ENCODE measurements at places on chromosomes 4 and X.

DNA sequence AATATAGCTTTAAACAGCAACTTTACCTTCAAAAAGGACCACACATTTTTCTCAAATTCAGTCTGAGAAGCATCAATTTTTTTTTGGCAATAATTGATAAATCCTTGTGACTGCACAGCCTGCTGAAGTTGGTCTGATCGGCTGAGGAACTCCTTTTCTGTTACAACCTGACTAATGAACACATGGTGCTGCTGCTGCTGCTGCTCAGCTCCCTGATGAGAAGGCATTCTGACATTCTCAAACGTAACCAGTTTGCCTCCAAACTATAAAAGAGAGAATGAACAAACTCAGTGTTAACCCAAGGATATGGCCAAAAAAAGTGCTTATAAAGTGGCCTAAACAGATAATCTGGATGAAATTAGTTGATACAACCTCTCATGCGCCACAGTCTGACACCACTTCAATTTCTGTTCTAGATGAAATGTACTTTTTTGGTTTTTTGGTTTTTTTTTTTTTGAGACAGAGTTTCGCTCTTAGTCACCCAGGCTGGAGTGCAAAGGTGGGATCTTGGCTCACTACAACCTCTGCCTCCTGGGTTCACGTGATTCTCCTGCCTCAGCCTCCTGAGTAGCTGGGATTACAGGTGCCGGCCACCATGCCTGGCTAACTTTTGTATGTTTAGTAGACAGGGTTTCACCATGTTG lies 26.5 kb downstream of the SEC31A start:
- no peak for DNase-seq

DNA sequence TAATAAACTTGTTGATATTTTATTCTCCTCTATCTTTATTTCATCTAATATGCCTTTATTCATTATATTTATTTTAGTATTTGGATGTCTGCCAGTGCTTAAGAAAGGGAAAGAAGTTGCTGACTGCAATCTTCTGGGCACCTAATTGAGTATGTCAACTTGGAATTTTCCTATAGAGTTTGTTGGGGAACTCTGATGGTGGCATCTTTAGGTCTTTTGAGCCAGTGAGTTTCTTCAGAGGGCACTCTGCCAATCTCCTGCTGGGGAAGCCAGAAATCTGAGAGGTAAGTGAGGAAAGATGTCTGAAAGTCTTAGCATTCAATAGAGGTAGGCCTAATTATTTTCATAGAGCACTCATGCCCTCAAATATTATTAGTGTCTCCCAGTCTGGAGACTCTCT lies 475.0 kb downstream of the GABRG1 start:
- DNase-seq = no peak

DNA sequence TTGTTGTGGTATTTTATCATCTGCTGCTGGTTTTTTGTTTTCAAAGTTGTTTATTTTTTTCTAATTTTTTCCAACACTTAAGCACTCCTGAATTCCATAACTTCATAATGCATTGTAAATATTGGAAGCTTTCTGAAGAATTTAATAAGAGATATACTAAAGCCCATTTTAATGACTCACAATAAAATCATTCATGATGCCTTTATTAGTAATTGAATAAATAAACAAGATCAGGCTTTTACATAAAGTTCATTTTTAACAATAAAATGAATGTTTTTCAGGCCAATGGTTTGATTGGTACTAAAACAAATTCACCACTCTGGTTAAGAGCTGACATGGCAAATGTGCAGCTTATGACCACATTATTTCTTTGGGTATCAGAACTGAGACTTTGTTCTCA lies 408.2 kb upstream of the SMIM31 start:
- no peak for DNase-seq

GRCh38 chr4:66568001-66568400 lies 897.7 kb upstream of the EPHA5 start:
- DNase-seq = no peak

- no peak for DNase-seq
These were observed 186.7 kb downstream of the UNC5C start for GRCh38 chr4:95362066-95362465.

GRCh38 chrX:46446727-46447378 lies 98.4 kb downstream of the ZNF674 start:
- DNase-seq = peak; percentile 92

- peak; percentile 61 for DNase-seq
These were observed 32.7 kb upstream of the AMBN start for GRCh38 chr4:70559211-70559830.

DNA sequence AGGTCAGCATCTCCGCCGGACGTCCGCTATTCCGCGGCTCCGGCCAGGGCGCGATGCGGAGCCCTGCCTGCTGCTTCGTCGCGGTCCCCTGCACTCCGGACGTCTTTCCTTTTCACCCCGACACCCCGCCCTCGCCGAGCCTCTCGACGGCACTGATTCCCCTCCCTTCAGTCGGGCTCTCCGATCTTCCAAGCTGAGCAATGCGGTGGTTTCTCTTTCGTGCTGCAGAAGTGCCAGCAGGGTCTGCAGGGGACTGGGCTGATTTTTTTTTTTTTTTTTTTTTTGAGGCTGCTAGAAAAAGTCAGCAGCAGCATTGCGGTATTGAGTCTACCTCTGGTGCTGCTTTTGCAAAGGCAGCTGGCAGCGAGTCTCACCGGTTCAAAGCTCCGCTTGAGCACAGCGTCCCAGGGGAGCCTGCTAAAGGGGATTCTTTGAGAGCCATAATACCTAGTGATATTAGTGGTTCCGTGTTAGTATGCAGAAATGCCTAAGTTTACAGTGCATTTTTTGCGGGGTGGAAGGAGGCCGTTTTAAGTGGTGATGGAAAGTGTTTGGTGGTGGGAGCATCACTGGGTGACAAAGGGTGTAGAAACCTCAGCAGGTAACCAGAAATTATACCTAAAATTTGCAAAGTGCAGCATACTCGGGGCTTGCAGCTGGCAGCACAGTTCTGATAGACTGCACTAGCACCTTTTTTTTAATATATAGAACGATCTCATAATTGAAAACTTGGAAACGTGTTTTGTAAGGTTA lies 969 bp downstream of the STIM2 start:
- DNase-seq = peak; percentile 73

- no peak for DNase-seq
These were observed 857.5 kb upstream of the FTHL17 start for GRCh38 chrX:31929366-31929765.

DNA sequence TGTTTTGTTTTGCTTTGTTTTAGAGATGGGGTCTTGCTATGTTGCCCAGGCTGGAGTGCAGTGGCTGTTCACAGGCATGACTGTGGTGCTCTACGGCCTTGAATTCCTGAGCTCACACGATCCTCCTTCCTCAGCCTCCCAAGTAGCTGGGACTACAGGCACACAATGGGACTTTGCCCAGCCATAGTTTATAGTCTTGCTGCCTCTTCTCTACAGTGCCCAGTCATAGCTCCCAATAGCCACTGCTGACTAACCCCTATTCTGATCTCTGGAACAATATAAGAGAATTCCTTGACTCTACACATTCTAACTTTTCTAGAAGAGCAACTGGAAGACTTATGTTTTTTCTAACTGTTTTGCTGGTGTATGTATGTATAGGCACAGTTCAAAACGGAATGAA lies 319.2 kb downstream of the PCDH7 start:
- no peak for DNase-seq

DNA sequence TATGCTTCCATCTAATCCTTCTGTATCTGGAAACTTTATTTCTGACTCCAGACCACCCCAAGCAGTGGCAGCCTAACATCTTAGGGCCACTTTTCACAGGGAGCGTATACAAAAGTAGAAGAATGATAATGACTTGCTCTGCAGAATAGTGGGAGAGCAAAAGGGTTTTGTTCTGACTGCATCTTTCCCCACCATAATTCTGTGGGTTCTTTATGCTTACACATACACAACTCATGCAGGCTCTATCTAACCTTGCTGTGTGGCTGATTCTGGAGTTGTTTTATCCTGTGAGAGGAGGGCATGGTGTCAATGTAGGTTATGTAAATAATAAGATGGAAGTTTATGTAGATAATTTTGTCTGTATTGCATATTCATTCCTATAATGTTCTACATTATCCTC lies 42.4 kb upstream of the NDNF start:
- DNase-seq = no peak

DNA sequence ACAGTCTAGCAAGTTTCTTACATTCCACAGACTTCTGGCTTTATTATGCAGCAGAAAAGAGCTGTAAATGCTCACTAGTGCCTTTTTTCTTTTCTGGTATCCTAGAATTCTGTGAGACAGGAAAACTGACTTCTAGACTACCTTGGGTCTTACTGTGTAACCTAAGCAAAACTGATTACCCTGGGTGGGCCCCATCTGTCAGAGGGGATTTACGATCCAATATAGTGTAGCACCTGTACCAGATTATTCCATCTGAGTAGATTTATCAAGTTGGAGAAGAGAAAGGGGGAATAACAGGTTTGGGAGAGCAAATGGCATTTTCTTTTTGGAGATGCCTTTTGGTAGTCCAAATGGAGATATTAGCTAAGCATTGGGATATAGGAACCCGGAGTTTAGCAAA lies 46.7 kb downstream of the FSTL5 start:
- no peak for DNase-seq

DNA sequence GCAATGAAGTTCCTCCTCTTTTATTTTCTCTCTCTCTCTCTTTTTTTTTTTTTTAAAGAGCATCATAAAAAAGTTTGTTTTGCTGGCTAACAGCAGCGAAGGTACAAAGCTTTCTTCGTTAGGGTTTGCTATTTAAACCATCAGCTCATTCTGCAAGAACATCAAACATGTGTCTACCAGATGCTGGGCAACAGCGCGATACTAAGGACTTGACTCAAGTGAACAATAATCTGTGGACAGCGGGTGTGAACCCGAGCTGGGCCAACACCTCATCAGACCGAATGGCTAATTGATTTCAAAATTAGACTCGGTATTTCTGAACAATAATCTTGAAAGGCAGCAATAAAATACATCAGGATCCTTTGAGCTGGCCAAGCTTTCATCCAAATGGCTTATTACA lies 246.4 kb downstream of the FBXO8 start:
- DNase-seq = no peak

GRCh38 chr4:119897260-119897659 lies 169.4 kb downstream of the MAD2L1 start:
- no peak for DNase-seq

- DNase-seq = no peak
These were observed 126.7 kb upstream of the AMOT start for GRCh38 chrX:112967341-112967740.

DNA sequence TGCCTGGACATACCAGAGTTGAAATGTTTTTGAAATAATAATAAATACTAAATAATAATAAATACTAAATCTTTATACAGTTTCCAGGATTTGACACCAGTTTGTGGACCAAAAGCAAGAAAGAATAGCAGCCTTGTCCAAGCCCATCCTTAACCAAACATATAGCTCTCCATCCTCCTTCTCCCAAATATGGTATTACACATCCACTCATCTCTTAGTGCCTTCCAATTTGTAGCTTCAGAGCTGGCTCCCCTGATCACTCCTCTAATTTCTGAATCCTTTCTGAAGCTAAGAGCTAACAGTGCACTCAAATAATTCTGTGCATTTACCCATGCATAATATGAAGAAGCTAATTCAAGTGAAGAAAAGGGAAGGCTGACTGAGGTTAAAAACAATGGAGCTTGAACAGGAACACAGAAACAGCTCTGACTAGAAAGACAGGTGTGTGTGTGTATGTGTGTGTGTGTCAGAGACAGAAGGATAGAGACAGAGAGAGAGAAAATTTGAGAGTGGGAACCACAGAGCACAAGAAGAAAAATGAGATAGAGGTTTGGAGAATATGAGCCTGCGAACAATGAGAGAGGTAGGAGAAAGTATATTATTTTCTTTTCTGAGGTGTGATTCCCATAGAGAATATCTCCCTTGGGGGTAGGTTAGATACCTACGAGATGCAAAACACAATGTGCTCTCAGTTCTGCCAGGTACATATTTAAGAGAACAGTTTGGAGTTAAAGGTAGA lies 123.5 kb downstream of the CAMK2D start:
- DNase-seq = no peak

GRCh38 chr4:71136071-71136470 lies 142.6 kb downstream of the DCK start:
- DNase-seq = no peak

GRCh38 chr4:64713256-64713840 lies 304.1 kb upstream of the TECRL start:
- peak; percentile 38 for DNase-seq

DNA sequence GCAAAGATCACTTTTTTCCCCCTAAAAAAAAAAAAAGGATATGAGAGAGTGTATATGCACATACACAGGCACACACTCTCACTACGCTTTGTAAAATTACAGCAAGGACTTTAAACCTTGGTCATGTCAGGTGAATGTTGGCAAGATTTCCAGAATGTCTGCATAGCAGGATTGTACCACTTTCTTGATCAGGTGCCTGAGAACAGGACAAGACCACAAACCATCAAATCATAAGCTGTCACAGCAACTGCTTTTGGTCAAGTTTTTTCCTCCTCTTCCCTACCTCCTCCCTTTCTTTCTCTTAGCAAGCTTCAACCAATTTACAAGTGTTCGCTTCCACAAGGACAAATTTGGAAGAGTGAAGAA lies 15.3 kb downstream of the PPARGC1A start:
- DNase-seq = no peak

- DNase-seq = no peak
These were observed 652.2 kb upstream of the DIPK2B start for GRCh38 chrX:45852884-45853283.

GRCh38 chr4:105225500-105225899 lies 78.8 kb downstream of the TET2 start:
- no peak for DNase-seq

GRCh38 chr4:60682901-60683300 lies 517.2 kb upstream of the ADGRL3 start:
- no peak for DNase-seq

DNA sequence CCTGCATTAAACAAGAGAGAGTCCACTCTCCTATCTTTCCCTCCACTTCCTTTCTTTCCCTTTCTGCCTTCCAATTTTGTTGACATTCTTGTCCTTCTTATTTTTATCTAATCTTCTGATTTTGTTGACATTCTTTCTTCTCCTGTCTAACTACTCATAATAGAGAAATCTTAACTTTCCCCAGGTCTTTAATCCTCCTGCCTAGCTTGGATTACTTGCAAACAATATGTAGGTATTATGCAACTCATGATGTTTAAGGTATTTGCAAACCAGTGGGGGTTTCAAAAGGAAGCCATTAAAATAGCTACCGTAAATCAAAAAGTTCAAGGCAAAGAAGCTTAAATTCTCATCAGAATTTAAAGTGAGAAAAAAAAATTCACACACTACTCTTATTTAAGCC lies 53.9 kb downstream of the PROM1 start:
- DNase-seq = no peak

- DNase-seq = no peak
These were observed 553.6 kb upstream of the BOD1L1 start for GRCh38 chr4:14180983-14181601.

GRCh38 chr4:185726931-185727330 lies 85.1 kb downstream of the SORBS2 start:
- no peak for DNase-seq

DNA sequence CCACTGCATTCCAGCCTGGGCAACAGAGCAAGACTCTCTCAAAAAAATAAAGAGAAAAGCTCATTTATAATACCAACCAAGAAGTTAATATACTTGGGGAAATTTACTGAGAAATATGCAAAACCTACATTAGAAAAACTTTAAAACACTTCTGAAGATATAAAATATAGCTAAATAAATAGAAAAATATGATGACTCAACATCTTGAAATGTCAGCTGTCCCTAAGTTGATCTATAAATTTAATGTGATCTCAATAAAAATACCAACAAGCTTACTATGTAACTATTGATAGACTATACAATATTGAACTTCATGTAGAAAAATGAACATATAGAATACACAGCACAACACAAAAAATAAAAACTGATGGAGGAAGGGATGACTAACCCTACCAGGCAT lies 87.5 kb upstream of the INTU start:
- DNase-seq = no peak
